ENCODE measurements at places on chromosomes 4 and X. TPM values are rescaled to one million over a fixed set of nuclear protein-coding genes. Genes with fewer than 3 reads are reported as not detected.
A peak's percentile ranks its signal among the peaks of the same experiment; 100 is the strongest.

- DNase-seq, result no peak
Observed at GRCh38 chr4:83150653-83151330, 36.3 kb upstream of the PLAC8 start.

GRCh38 chrX:107541244-107541643 is 87.1 kb upstream of the PRPS1 start:
- no peak for DNase-seq

ASB9 gene
- total RNA-seq, result 3.6 TPM

DNA sequence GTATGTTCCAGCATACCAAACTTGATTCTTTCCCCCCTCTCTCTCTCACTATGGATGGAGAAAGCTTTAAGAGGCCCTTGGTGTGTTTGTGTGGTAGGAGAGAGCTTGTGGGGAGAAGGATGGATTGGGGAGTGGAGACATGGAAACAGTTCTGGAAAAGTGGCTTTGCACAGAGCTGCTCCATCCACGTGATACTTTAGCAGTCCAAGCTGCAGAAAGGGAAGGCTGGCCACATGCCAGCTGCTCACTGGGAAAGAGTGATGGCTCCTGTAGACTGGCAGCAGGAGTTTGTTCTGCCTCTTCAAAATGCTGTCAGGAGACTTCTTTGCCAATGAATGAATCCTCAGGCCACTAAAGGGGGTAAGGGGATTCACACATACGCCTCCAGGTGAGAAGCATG is 21.7 kb upstream of the SEC24B start:
- no peak for DNase-seq

DNA sequence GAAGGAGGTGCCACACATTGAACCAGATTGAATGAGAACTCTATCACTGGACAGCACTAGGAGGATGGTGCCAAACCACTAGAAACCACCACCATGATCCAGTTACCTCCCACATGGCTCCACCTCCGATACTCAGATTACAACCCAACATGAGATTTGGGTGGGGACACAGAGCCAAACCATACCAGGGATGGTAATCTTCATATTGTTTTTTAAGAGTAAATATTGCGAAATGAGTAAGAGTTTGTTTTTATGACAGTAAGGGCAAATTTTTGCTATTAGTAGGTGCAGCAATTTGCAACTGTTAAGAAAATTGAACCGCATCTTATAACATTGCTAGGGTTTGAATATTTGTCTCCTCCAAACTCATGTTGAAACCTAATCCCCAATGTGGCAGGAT is 891.5 kb downstream of the NLGN4X start:
- DNase-seq, result no peak

LRIT3 gene
- total RNA-seq, result not detected

GRCh38 chr4:184255871-184256642 is 38.4 kb upstream of the ENPP6 start:
- DNase-seq, result no peak

DNA sequence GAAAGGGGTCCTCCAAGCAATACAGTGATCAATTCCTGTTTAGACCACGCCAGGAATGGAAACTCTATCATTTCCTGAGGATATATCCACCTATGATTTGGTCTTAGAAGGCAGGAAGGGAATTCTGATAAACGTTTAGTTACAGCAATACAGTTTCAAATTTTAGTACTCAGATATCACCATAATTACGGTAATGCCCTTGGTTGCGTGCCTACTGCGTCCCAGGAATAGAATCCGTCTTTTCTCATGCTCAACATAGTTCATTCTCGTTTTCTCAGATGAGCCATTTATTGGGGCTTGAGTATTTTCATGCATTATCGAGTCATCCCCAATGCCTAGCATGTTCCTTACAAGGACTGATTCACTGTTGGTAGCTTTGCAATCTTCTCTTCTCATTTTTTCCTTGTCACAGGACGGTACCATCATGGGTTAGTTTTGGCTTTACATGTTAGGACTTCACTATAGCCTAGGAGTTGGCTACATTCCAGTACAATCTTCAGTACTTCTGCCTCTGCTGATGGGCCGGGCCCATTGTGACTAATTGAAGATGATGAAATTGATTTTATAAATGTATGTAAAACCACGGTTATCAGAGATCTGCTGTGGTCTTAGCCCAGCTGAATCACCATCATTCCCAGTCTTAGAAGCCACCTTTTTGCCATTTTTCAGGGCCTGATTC is 4.4 kb upstream of the PRKX start:
- no peak for DNase-seq

- DNase-seq, result no peak
Observed at GRCh38 chrX:3415011-3415410, 68.6 kb upstream of the MXRA5 start.

DNA sequence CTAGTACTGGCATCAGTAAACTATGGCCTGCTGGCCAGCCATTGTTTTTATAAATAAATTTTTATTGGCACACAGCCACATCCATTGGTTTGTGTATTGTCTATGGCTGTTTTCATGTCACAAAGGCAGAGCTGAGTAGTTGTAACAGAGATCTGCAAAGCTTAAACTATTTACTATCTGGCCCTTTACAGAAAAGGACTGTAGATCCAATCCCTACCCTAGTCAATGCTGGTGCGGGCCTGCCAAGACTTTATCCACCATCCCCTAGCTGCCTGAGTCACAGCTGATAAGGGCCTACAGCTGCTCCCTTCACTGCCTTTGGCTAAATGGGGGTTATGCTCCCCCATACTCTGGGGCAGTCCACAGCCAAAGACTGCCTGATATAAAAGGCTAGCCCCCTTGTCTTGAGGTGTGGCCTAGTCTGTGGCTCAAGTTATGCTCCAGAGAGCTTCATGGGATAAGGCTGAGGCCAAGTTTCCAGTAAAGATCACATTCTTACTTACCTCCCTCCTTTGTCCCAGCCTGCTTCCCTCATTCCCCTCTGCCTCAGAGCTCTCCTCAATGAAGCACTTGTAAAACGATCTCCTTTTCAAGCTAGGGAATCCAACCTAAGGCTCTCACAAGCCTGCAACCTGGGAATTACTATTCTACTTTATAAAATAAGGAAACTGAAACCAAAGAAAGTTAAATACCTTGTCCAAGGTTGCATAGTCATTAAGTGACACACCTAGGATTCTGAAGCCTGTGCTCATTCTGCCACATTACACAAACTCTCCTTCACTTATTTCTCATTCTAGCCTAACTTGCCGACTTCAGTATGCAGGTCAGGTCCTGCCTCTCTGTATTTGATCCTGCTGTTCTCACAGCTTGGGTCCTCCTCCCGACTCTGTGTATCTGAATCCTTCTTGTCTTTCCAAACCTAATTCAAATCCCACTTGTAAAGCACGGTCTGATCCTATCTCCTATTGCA is 20.7 kb downstream of the ACE2 start:
- no peak for DNase-seq

- no peak for DNase-seq
Observed at GRCh38 chr4:82677327-82677726, 115.5 kb upstream of the TMEM150C start.

TCEAL5 gene
- not detected for total RNA-seq

GAB1 gene
- total RNA-seq, result 31.0 TPM

DNA sequence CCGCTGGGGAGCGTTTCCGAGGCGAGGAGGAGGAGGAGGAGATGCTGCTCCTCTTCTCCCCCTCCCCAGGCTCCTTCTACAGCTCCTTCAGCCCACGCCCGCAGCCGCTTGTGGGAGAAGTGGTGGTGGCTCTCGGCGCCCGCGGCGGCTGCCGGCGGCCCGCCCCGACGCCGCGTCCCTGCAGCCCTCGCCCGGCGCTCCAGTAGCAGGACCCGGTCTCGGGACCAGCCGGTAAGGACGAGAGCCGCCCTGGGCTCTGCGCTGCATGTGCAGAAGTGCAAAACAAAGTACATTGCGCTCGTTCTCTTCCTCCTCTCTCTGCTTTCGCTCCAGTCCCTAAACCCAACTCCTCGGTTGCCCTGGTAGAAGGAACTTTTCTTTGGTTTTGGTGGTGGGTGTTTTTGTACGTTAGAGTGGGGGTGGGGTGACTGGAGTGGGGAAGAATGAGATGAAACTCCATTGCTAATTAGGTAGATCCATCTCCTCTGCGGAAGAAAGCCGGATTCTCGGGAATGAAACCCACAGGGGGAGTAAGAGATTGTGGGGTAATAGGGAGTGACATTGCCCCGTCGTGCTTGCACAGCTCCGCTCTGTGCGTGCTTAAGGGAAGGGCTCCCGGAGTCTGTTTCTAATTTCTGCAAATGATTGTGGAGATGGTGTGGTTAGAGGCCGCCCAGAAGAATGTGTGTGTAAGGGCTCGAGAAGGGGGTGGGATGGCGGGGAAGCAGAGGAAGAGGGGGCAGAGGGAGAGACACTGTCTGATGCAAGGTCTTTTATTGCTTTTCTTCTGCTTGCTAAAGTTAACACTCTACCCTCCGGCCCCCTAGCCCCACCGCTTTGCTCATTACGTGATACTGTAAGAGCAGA is 677 bp downstream of the PTPN13 start:
- no peak for DNase-seq

GRCh38 chr4:28254003-28254402 is 1393.4 kb downstream of the STIM2 start:
- DNase-seq, result no peak

DNA sequence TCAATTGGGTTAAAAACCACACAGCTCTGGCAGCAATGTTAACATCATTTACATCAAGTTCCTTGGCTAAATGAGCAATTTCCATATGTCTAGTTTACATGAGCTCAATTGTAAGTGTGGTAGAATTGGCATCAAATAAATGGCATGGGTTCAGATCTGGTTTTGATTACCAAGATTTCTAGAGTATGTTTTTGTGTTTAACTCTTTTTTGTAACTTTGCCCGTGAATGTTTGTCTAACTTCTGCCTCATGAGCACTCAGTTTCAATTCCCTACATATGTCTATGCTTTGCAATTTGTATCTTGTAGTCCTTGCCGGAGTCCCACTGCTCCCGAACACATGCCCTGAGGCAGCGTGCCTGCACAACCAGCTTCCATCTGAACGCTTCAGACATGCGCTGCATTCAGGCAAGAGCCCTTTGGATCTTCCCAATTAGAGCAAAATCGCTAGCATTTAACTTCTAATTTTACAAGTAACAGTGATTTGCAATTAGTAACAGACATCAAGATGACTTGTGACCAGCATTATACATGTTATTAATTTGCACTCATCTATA is 644.4 kb downstream of the TRIML1 start:
- no peak for DNase-seq

GRCh38 chr4:71872767-71873415 is 89.0 kb upstream of the GC start:
- no peak for DNase-seq

GATA1 gene
- not detected for total RNA-seq

DNA sequence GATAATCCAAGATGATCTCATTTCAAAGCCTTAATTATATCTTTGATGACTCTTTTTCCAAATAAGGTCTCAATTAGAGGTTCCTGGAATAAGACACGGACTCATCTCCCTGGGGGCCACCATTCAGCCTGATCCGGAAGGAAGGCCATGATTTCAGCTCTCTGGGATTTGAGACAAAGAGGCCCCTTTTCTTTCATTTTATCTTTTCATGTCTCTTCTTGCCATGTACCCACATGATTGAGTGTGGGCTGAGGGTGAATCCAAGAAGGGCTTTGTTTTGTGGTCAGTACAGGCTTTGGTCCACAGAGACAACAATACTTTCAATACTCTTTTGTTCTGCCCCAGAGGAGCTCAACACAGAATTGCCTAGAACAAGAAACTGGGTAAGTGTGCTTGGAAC is 261.2 kb downstream of the TRIML1 start:
- DNase-seq, result no peak

- DNase-seq, result no peak
Observed at GRCh38 chr4:168621806-168622589, 125.1 kb downstream of the PALLD start.

DNA sequence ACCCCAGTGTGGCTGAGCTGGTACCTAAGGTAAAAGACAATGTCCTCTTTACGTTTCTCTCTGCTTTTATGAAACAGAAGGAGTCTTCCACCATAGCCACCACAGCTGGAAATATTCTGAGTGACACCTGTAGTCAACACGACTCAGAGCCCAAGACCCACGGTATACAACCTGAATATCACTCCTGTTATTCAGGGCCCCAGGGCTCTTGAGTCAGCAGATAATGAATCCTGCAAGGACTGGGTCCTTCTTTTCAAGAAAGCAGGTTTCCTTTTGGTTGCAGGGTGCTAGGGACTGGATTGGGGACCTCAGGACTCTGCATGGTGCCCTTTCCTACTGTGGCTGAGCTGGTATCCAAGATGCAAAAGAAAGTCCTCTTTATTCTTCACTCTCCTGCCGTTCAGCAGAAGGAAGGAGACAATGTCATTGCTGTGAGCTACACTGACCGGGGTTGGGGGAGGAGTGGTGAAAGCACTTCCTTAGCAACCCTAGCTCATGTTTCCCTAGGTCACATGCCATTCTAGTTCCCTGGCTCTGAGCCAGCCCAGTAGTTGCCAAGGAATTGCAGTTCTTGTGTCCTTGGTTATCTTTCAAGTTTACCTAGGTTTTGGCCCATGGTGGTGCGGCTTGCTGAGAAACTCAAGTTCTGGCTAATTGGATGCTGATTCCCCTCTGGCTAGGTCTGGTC is 23.7 kb upstream of the UNC5C start:
- DNase-seq, result no peak

- no peak for DNase-seq
Observed at GRCh38 chr4:815464-816146, 10.3 kb downstream of the CPLX1 start.

GRCh38 chr4:78288327-78288726 is 231.2 kb downstream of the FRAS1 start:
- no peak for DNase-seq

DNA sequence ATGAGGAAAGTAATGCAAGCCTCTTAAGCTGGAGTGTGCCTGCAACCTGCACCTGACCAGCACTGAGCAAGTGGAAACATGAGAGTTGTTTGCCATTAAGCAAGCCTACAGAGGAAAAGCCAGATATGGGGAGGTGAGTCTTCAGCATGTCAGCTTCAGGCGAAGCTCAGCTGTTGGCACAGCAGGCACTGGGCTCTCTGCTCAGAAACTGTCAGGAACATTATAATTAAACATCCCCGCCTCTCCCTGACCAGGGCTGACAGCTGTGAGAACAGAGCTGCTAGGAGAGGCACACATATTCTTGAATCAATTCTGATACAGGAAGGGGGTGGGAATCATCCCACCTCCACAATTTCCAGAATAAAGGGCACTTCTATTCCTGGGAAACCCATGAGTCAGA is 19.0 kb upstream of the DCX start:
- DNase-seq, result no peak

GRCh38 chr4:102196221-102196620 is 149.1 kb downstream of the SLC39A8 start:
- DNase-seq, result no peak

CXorf51B gene
- total RNA-seq, result not detected

CFAP299 gene
- total RNA-seq, result not detected

DNA sequence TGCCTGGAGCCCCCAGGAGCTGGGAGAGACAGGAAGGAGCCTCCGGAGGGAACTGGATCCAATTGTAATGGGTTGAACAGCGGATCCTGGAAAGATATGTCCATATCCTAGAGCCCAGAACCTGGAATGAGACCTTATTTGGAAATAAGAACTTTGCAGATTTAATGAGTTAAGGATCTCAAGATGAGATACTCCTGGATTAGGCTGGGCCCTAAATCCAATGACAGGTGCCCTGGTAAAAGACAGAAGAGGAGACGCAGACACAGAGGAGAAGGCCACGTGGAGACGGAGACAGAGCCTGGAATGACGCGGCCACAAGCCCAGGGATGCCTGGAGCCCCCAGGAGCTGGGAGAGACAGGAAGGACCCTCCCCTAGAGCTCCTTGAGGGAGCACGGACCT is 34.1 kb downstream of the P2RY8 start:
- peak; percentile 7 for DNase-seq
